ENCODE measurements at places on chromosomes 4 and X.

- no peak for DNase-seq
Measured at GRCh38 chr4:60033826-60034225, 1166.3 kb upstream of the ADGRL3 start.

DNA sequence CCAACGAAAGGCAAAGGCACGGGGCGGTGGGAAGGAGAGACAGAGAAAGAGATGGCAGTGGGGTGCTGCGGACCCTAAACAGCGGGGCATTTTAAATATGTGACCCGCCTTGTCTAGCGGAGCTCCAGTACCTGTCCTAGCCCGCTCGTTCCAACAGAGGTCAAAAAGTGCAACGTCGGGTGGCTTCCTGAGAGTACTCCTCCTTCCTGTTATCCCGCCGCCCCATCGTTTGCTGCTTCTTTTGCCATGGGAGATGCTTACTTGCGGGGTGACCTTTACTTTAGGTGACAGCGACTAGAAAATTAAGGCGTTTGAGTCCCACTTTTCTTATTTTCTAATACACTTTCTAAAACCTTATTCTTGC lies 735 bp downstream of the NRK start:
- no peak for DNase-seq

DNA sequence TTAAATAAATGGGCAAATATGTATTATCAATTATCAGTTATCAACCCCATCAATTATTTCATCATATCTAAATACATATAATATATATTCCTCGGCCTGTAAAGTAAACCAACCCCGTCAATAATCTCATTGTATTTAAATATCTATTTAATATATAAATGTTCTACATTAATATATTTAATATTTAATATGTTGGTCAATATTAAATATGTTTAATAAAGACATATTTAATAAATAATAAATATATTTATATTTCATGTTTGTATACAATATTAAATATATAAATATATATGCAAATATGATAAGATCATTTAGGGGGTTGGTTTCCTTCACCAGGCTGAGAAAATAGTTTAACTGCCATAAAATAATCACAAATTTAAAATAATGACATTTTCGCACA lies 6.4 kb upstream of the TMEM144 start:
- DNase-seq = no peak

DNA sequence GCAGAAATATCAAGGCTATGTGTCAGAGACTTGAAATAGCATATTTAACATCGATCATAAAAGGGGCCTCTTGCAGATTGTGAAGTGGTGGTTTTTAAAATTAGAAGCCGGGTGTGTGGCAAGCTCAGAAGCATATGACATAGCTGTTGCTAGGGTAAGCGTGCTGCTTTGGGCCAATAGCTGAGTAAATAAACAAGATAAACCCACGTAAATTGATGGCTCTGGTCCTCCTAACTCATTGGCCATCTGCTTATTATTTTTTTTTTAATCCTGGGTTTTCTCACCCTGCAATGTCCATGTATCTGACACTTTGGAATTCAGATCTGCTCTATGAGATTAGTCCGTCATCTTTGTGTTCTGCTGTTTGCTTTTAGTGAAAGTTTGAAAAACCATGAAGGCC lies 32.6 kb upstream of the STOX2 start:
- no peak for DNase-seq

DNA sequence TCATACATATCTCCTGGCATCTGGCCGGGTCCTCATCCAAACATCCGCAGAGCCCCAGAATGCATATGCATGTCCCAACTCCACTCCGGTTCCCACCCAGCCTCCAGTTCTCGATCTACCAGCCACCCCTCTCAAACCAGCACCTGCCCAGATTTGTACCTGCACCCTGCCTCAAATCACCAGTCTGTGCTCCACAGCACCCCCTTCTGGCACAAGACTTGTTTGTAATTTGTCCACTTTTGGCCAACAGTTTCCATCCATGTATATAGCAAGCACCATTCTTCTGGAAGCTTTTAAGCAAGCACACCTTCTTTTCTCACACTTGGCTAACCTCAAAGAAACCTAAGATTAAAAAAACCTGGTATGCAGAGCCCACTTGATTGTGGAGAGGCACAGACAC lies 644.1 kb downstream of the MID1IP1 start:
- DNase-seq = peak; percentile 11
